ENCODE measurements at places on chromosomes 13 and 19.
A peak's percentile ranks its signal among the peaks of the same experiment; 100 is the strongest.

DNA sequence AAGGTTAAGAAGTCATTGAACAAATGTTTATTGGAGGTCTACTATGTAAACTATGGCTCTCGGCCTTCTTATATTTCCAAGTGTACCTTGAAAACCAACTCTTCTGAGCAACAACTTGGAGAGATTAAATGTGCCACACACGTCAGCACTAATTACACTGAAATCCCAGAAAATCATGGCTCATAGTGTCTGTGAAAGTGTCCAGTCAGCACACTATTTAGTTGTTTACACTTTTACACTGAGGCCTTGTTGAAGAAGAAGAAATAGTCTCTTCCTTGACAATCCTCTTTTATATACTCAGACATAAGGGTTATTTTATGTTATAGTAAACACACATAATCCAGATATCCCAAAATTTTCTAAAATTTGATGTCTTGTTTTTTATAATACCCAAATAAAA, 30.9 kb upstream of the NBEA start:
- no peak for DNase-seq

- DNase-seq, result no peak
Measured at GRCh38 chr13:47420568-47420967, 523.7 kb upstream of the HTR2A start.

DNA sequence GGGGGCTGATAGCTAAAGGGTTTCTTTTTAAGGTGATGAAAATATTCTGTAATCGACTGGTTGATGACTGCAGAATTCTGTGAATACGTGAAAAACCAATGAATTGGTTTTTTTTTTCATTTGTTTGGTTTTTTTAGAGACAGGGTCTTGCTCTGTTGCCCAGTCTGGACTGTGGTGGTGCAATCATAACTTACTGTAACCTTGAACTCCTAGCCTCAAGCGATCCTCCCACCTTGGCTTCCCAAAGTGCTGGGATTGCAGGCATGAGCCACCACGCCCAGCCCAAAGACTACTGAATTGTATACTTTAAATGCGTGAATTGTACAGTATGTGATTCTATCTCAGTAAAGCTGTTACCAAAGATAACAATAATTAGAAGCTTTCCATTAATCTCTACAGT, 14.8 kb upstream of the AKAP8 start:
- no peak for DNase-seq

DNA sequence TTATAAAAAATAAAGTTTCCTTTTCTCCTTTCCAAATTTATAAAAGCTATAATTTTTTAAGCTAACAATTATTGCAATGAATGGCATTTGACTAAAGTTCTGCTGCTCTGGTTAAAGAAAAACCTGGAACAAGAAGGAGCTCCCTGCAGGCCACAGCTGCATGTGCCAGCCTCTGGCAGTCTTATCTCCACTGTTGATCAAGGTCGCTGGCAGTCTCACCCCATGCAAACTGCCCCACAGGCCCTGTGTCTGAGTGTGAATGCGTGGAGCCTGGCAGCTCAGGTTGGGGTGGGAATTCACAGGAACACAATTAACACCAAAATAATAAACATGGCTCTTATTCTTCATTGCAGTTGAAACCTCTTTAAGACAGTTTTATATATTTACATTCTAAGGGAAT, 30.2 kb upstream of the FREM2 start:
- DNase-seq, result no peak

- DNase-seq, result no peak
Measured at GRCh38 chr19:53394522-53394973, 401 bp upstream of the ZNF765 start.

DNA sequence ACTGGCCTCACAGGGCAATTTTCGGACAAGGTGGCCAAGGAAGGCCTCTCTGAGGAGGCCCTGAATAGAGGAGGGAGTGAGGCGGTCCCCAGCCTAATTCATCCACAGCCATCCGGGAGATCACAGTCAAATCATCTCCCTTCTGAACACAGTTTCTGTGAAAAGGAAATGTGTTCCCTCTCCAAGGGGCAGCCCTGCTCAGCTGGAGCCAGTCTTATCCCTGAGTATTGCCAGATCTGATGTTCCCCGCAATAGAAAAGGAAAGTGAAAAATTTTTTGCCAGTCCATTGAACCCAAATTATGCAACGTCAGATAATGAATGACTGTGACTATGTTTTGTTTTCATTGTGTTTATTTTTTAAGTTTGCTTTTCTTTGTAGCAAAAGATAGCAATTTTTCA, 125.9 kb downstream of the SIPA1L3 start:
- DNase-seq, result no peak

DNA sequence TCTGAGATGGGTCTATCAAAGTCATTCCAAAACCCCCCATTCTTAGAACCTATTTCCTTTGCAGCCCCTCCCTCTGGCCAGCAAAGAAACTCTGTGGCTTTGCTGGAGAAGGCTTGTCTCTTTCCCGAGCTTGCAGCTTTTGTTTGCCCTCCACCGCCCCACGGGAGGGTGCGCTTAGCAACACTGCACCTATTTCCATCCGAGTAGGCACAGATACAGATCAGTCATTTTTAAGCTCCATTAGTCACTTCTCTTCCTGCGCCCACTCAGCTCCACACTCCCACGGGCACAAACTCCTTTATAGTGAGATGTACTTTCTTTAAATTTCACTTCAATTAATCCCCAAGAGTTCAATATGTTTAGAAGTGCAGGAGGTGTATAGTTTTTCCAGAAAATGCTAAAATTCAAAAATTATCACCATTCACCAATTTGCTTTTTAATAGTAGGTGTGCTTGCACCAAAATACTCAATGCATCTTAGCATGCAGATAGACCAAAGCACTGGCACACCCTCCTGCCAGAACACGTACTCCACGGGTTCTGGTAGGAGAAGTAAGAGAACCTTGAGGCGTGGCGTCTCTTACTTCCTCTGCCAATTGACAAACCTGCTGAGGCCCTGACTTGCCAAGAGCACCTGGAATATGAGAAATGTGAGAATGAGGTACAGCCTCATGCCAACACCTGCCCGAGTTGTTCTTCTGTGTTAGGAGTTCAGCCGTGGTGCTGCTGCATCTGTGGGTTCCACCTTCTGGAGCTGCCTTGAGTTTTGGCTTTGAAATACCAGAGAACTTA, 183.7 kb downstream of the TEX29 start:
- no peak for DNase-seq

DNA sequence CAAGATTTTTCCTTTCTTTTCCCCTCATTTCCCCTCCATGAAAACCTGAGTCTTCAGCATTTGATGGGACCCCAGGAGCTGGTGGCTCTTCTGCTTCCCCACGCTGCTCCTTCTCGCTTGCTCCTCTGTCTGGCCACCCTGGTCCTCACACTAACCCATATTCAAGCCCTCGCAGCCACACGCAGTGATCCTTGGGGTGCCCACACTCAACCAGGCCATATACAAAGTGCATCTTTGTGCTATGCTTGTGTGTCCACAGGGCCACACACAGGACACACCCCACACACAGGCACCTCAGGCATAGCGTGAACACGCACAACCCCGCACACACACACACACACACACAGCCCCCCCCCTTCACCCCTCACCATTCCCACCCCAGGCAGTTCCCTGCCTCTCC, 132.1 kb downstream of the URI1 start:
- DNase-seq, result no peak

GRCh38 chr13:21511849-21512248, 52.7 kb upstream of the ZDHHC20 start:
- no peak for DNase-seq

DNA sequence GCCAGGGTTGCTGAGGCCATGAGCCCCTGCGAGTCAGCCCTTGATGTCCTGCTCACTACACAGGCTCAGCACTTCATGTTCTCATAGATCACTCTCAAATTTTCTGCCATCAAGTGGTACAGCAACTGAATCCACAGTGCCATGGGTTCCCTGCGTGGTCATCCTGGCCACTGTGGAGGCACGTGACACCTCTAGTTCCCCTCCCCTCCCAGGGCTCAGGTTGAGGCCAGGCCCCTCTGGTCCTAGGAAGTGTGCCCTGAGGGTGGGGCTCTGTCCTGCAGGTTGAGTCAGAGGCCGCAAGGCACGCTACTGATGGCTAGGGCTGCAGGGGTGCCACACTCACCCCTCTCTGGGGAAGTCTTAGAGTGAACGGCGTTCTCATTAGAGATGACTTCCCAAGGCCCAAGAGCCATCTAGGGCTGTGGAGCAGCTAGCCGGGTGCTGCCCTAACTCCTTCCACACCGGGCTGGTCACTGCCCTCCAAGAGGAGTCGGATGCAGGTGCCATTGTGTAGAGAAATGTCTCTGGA, 39.8 kb upstream of the TPM4 start:
- DNase-seq, result no peak

DNA sequence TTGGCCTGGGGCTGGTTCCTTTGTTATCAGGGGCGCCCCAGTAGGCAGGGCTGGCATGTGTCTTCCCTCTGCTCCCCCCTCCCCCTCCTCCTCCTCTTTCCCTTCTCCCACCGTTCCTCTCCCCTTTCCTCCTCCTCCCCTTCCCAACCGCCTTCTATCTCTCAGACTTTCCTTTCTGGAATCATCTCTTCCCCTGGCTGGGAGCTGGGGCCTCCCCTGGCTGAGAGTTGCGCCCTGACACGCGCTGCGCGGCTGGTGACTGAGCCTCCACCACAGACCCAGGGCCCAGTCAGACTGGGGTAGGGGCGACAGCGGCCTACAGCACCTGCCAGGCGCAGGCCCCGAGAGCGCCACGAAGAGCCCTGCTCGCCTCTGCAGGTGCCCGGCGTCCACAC, 2.8 kb downstream of the PNMA8B start:
- DNase-seq, result no peak

- DNase-seq, result no peak
Measured at GRCh38 chr13:78468621-78469020, 134.7 kb downstream of the POU4F1 start.

GRCh38 chr13:19266979-19267378, 85.4 kb upstream of the TUBA3C start:
- DNase-seq, result no peak

- peak; percentile 57 for DNase-seq
Measured at GRCh38 chr19:14113762-14114414, 3.7 kb downstream of the PRKACA start.

DNA sequence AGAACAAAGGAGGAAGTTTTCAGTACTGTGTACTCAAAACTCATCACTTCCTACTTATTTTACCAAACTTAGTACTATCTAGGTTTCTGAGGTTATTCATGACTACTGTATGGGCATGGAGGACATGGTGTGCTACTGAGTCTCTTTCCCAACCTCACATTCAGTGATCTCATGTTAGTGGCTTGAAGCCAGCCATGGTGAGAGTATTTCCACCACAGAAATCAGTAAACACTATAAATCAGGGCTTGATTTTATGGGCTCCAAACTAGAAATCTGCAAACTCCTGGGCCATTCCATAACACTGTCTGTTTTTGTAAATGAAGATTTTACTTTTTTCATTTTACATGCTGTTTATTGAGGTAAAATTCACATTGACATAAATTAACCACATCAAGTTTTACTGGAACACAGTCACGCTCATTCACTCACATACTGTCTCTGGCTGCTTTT, 19.7 kb downstream of the MED26 start:
- DNase-seq, result no peak

DNA sequence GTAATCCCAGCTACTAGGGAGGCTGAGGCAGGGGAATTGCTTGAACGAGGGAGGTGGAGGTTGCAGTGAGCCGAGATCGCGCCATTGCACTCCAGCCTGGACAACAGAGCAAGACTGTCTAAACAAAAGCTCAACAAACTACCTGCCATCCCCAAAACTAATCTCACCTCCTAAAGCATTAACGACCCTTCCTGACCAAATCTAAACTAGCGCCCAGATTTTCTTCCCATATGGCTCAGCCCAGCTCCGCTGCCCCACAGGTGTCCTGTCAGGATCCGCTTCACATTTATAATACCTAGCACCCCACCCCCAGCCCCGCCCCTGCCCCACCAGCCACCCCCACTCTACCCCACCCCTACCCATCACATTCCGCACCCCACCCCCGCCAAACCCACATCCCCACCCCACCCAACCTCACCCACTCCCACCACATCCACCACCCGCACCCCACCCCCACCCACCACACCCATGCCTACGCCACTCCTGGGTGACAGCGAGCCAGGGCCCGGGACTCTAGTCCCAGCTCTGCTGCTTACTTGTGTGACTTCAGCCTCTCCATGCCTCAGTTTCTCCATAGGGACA, 599 bp downstream of the C19orf12 start:
- DNase-seq, result no peak

GRCh38 chr13:97630725-97631124, 196.8 kb downstream of the RAP2A start:
- no peak for DNase-seq

- no peak for DNase-seq
Measured at GRCh38 chr13:50691681-50692263, 151.7 kb downstream of the DLEU7 start.

GRCh38 chr19:49687566-49688316, 1.7 kb upstream of the ADM5 start:
- no peak for DNase-seq

GRCh38 chr13:99218969-99219368, 18.3 kb downstream of the UBAC2 start:
- peak; percentile 49 for DNase-seq

DNA sequence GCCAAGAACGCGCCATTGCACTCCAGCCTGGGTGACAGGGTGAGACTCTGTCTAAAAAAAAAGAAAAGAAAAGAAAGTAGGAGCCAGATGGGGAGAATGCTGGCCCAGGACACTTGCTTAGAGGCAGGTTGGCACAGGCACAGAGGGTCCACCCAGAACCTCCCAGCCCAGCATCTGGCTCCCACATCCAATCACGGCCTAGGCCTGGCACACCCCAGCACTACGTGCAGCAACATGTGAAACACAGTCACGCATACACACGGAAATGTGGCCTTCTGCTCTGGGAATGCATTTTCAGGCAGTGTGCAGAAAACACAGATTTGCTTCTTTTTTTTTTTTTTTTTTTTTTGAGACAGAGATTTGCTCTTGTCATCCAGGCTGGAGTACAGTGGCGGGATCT, 20.9 kb upstream of the FOSB start:
- DNase-seq, result no peak

DNA sequence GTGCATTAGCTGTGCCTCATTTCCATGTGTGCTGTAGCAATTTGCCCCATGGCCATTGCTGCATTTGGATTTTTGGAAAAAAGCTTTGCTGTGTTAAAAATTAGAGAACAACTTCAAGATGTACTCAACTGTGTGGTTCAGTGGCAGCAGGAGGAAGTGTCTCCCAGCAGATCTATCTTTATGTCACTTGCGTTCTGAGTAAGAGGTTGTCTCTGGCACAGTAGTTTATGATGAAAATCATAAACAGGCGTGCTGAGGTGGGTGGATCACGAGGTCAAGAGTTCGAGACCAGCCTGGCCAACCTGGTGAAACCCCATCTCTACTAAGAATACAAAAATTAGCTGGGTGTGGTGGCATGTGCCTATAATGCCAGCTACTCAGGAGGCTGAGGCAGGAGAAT, 29.0 kb upstream of the RNF17 start:
- DNase-seq, result no peak

DNA sequence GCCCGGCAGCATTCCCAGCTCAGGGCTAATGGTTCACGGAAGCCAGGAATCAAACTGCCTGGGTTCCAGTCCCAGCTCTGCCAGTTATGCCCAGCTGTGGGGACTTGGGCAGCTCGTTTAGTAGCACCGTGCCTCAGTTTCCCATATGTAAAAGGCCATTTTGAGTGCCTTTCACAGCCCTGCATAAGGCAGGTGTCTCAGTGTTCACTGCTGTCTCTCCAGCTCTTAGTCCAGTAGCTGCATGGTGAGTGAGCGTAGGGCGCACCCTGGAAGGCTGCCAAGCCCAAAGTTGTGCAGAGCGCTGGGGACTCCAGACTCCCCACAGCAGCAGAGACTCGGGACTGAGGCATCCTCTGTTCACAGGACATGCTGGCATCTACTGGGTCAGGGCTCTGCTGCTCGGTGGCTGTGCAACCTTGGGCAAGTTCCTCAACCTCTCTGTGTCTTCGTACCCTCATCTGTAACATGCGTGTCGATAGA, 5.5 kb downstream of the RPL28 start:
- no peak for DNase-seq

Measured in activated naive CD8-positive, alpha-beta T cell treated with anti-CD3 and anti-CD28 coated beads for 36 hours (primary cell).